Choroid plexus epithelial cell (primary cell): ENCODE measurements at places on chromosomes 12 and 14.
A peak's percentile ranks its signal among the peaks of the same experiment; 100 is the strongest.

DNA sequence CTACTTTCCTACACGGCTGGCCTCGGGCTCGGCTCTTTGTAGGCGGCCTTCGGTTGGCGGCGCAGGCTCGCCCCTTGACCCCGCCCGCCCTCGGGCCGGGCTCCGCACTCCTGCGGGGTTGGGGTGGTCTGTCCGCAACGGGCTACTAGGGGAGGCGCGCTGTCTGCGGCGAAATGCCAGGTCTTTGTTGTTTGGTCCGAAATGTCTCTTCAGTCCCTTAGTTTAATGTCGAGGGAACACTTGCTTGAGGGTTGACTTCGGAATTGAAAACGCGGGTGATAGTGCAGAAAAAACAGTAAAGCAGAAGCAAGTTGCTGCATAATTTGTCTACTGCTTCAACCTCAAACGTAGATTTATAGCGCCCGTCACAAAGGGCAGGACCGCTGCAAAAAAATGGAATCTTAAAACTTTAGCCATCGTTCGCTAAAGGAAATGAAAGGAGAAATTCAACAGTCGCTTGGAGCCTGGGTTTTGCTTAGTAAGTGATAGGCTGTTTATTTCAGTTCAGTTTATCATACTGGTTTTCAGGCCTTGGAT is 390 bp downstream of the JKAMP start:
- peak; percentile 47 for DNase-seq

DNA sequence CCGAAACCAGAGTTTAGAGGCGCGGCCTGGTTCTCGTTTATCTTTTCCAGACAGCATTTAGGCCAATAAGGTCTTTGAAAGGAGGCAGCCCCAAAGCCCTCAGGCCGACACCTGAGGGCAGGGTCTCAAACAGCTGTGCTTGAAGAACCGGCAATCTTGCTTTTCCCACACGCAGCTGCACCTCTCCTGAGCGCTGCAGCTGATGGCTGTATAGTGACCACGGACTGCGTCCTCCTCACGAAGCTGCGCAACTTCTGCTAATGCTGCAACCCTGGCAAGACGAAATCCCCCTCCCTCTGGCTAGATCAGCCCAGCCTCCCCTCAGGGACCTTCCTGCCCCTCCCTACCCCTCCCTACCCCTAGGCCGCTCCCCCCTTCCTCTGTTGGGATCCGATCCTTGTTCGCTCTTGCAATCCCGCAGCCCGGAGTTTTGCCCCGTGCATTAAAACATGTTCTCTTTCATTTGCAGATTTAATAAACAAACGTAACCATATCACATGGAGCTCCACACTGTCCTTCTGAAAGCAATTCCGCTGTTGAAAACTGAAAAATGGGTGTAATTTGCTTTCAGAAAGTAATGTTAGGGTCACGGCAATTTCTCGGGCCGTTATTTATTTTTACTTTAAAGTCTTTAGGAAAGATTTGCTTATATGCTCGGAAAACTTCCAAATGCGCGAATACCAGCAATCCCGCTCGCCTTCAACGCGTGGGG is 4.8 kb upstream of the PAX9 start:
- DNase-seq = no peak

- no peak for DNase-seq
Measured at GRCh38 chr12:9342614-9343353, 134.6 kb upstream of the PZP start.

- no peak for DNase-seq
Measured at GRCh38 chr12:15485466-15485865, 163.2 kb downstream of the PTPRO start.

GRCh38 chr12:90896821-90897220 is 58.2 kb downstream of the CCER1 start:
- no peak for DNase-seq

- no peak for DNase-seq
Measured at GRCh38 chr12:26203167-26203780, 7.9 kb downstream of the SSPN start.

DNA sequence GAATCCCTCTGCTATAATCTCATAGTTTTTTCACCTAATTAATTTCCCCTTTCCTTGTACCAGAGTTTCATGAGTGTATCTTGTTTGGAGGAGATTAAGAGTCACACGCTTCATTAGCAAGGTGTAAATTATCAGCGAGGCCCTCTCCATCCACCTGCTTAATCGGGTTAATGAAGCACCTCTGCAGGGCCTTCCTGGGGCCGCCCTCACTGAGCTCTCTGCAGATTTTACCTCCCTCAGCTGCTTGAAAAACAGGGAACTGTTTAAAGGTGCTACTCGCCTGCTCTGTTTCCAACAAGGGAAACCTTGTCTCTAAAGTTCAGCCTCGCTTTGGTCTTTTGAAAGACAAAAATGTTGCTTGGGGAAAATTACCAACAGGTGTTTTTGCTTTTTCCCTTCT is 35.8 kb downstream of the OTX2 start:
- no peak for DNase-seq

- no peak for DNase-seq
Measured at GRCh38 chr12:39355841-39356240, 87.1 kb downstream of the KIF21A start.

- DNase-seq = peak; percentile 76
Measured at GRCh38 chr12:79344855-79345847, 345.6 kb downstream of the PAWR start.

DNA sequence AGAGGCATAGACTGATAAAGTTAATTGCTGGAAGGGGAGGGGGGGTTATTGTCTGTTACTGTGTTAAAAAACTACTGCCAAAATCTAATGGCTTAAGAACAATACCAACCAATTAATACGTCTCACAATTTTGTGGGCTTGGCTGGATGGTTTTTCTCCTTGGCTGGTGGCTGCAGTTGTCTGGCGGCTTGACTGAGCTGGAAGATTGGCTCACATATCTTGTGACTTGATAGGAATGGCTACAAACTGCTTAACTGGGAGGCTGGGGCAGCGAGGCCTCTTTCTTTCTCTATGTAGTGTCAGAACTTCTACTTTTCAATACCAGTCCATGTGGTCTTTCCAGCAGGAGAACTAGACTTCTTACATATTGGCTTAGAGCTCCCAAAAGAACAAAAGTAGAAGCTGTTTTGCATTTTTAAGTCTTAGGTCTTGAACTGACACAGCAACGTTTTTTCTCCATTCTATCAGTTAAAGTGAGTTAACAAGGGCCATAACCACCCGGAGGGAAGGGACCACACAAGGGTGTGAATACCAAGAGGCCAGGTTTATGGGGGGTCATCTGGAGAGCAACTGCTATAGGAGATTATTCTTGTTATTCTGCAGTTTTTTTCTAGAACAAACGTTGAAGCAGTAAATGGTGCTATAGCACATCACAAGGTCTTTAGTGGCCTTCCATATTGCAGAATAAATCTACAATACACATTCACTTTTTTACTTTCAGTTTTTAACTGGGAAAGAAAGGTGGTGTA is 46.9 kb downstream of the ZDHHC17 start:
- no peak for DNase-seq

DNA sequence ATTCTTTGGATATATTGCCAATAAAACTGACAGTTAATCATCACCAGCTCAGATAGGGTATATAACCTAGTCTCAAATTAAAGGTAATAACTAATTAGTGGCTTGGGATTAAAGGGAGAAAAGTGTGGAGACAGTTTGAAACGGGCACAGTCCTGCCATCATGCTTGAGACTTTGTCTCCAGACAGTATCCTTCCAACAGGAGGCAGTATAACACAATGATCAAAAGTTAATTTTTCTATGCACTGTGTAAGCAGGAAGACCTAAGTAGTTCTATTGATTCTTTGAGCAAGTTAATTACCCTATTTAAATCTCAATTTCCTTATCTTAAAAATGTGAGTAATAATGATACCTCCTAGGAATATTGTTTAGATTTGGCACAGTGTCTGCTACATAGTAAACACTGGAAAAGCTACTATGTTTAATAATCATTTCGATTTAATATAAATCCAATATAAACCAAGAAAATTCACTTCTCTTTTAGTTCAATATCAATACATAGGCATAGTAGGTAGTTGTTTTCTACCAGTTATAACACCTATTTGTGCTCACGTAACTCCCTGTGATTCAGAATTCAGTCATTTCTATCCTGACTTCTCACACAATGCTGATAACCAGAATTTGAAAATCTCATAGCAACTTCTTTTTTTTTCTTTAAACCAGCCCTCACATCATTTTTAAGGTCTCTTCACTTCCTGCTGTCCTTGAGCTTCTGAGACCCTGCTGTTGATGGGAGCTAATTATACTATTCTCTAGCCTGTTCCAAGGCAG is 53.7 kb downstream of the GALNT4 start:
- peak; percentile 82 for DNase-seq

DNA sequence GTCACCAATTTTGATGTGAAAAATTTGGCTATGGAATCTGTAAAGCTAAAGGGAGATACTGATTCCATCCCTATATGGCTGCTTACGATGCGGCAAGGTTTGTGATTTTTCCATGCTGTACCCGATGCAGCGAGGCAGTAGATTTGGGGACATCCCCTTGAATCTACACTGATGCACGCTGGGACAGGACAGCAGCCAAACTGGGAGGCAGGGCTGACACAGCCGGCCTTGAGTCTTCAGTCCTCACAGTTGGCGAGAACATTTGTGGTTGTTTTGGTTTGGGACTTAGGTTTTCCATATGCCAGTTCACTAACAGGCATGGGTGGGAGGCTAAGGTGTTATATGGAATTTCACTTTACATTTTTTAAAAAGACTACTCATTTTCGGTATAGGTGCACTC is 3.8 kb downstream of the GALNT16 start:
- DNase-seq = no peak

DNA sequence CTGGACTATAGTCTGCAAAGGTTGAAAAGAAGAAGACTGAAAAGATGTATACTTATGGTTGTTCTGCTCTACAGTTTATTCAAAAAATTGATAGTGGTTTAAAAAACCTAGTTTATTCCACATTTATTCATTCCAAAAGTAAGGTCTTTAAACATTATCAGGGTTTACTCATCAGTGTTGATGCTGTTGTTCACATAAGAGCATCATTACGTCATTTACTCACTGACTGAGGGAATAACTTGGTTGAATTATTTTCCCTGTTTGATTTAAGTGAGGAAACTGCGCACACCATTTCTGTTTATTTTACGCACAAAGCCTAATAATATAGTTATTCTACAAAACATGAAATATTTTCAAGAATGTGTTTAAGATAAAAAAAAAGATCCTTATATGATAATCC is 303.1 kb upstream of the PRKD1 start:
- DNase-seq = no peak

DNA sequence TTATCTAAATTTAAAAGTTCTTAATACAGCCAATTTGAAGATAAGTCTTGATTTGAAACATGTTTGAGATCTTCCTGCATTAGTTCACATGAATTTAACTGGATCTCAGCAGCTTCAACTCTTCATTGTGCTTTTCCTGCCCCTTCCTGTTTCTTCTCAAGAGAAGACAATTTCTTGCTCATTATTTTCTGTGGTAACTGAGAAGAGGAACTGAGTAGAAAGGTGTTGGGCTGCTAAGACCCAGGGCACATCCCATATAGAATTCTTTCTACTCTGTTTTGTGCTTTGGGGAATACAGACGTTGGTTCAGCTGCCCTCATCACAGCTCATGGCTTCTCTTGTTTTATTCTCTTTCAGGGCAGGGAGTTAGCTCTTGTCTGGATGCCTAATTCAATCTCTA is 110.2 kb downstream of the SNAPC1 start:
- DNase-seq = no peak

DNA sequence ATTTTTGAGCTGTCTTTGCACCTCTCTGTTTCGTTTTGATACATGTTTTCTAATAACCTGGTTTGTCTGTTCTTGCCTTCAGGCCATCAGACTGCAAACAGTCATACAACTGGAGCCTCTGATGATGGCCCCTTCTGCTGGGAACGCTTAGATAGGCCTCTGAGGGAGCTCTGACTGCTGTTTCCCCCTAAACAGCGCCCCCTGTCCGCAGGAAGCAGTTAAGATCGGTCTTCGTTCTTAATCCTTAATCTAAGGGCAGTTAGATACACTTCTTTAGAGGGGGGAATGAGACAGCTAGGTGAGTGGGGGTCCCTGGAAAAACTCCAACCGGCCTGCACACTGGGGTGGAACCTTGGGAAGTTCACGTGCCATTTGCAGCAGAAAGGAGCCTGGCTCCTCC is 1338.8 kb upstream of the SEL1L start:
- no peak for DNase-seq

DNA sequence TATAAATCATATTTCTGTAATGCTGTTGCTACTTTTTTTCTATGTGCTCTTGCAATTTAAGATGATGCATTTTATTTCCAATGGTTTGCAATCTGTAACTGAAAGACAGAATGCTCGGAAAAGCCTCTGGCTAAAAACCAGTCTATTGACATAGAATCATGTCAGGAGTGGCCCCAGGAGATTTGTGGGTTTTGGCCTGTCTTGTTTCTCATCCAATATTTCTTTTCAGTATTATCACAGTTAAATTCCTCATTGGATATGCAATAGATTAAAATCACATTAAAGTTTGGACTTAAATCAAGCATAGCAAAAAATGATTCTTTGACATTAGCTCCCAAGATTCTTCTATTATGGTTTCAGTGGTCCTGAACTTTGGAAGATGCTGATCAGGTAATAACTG is 19.1 kb upstream of the SLC38A2 start:
- peak; percentile 77 for DNase-seq

GRCh38 chr14:75303381-75303789 is 24.8 kb downstream of the FOS start:
- peak; percentile 86 for DNase-seq

DNA sequence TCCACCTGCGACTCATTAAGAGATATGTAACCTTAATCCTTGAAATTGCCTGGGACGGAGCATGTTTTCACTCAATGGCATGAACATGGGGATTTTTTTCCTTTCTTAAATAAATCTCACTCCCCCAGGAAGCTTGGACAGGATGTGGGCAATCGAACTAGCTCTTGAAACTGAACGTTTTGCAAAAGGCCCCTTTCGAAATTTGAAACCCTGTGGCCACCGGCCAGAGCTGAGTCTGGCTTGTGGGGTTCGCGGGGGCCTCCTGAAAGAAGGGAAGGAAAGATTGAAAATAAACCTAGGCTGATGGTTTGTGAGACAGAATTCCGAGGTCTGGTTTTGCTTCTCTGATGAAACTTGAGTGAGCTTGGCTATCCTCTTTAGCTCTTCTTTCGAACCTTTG is 101.4 kb upstream of the RTL1 start:
- DNase-seq = peak; percentile 78

- peak; percentile 70 for DNase-seq
Measured at GRCh38 chr12:26633591-26634210, 199.3 kb downstream of the ITPR2 start.

DNA sequence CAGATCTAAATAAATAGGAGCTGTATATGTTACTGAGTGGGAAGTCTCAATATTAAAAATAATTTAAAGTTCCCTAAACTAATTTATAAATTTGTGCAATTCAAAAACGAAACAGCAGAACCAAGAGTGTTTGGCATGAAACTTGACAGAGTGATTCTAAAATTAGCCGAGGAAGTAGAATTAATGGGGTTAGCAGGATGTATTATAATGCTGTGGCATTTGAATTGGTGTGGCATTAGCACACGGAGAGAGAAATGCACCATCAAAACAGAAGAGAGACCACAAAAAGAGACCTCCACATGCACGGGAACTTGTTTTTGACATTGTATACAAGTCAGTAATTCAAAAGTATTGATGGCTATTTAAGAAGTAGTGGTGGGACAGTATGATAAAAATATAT is 366.0 kb upstream of the RGS6 start:
- DNase-seq = no peak
